ENCODE measurements at places on chromosomes 11 and 22. TPM values are rescaled to one million over a fixed set of nuclear protein-coding genes. Genes with fewer than 3 reads are reported as not detected.

- DNase-seq, result no peak
These were observed 66.8 kb downstream of the THAP12 start for GRCh38 chr11:76313913-76314740.

DNA sequence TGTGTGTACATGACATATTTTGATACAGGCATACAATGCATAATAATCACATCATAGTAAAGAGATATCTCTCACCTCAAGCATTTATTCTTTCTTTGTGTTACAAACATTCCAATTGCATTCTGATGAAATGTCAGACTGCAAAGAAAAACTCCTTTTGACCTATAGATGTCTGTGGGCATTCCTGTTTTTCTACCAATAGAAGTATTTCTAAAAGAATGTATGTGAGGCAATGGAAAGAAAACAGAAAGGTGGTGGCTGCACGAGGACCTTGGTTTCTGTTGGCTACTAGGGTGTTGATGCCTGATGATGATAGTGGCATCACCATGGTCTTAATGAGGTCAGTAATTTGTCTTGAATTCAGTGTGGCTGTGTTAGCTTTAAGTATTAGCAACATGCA, 137.0 kb upstream of the ANO3 start:
- no peak for DNase-seq

GRCh38 chr11:102879801-102880200, 5.0 kb upstream of the MMP12 start:
- no peak for DNase-seq

- DNase-seq, result peak; percentile 84
These were observed 15.0 kb upstream of the BIRC3 start for GRCh38 chr11:102302241-102302640.

DNA sequence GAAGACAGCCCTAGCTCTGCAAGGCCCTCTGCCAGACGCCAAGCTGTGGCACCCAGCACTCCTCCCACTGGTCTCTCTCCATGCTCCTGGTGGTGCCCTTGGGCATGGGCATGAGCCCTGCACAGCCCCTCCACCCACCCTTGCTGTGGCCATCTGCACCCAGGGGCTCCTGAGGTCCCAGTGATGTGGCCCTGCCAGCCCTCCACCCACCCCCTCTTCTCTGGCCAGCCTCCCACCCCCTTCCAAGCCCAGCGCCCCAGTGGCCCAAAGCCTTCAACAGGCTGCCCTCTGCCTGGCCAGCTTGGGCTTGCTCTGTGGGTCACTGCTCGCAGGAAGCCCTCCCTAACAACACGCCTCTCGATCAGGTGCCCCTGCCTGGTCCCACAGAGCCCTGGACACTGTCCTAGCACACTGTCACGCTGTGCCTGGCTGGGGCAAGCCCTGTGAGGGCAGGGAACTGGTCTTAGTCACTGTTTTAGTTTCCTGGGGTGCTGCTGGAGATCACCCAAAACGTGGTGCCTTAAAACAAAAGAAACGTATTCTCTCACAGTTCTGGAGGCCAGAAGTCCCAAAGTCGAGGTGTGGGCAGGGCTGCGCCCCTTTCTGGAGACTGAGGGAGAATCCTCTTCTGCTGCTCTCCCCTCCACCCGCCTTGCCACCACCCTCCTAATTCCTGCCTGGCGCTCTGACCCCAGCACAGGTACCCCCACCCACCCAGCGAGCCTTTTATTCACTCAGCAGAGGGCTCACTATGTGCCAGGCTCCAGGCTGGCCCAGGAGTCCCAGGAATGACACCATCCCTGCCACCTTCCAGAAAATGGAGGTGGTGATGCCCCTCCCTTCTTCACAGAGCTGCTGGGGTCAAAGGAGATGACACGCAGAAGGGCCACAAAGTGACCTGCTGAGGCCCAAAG, 14.7 kb downstream of the SULT4A1 start:
- DNase-seq, result no peak

- DNase-seq, result no peak
These were observed 181.4 kb downstream of the KIRREL3 start for GRCh38 chr11:126819194-126819593.

- DNase-seq, result no peak
These were observed 21.8 kb downstream of the OR5AN1 start for GRCh38 chr11:59380263-59381059.

DNA sequence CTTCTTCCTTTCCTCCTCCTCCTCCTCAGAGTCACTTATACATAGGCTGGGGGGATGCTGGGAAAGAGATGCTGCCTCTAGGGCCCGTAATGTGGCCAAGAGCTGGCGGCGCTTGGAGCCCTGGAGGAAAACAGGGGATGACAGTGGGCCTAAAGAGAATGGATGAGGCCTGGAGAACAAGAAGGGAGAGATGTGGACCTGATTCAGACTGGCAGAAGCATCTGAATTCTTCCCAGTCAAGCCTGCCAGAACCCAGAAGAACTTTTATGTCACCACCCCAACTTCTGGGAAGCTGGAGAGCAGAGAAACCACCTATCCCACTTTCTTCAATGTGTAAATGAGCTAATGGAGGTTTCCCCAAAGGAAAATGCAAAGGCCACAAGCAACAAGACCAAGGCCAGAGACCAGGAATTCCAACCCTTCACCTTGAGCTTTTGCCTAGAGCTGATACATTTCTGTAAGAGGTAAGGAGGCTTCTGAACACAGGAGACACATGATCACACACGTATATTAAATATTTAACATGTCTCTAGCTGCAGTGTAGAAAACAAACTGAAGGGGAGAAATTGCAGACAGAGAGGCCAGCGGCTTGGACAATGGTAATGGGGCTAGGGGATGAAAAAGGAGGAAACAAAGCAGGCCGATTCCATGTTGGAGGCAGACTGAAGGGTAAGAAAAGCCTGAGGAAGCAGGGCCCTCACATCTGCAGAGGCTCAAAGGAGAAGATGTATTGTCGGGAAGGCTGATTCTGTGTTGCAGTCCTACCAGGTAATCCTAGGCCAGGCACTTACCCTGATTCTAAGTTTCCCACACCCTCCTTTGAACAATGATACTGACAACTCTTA, 1.1 kb downstream of the RRP8 start:
- no peak for DNase-seq

DNA sequence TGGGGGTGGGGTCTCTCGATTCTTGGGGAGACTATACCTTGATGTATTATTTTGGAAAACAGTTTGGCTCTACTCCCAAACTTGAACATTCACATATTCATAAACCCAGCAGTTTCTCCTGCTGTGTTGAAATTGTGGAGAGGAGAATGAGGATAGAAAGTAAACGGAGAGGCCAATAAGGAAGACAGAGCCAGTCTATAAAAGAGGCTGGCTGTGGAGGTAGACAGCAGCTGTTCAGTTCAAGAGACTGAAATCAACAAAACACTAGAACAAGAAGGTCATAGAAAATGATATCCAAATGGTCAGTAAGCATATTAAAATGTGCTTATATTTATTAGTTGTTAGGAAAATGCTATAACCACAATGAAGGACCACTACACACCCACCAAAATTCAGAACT, 1.9 kb upstream of the MOGAT2 start:
- no peak for DNase-seq

- DNase-seq, result no peak
These were observed 52.5 kb downstream of the BTG4 start for GRCh38 chr11:111459506-111460270.

DNA sequence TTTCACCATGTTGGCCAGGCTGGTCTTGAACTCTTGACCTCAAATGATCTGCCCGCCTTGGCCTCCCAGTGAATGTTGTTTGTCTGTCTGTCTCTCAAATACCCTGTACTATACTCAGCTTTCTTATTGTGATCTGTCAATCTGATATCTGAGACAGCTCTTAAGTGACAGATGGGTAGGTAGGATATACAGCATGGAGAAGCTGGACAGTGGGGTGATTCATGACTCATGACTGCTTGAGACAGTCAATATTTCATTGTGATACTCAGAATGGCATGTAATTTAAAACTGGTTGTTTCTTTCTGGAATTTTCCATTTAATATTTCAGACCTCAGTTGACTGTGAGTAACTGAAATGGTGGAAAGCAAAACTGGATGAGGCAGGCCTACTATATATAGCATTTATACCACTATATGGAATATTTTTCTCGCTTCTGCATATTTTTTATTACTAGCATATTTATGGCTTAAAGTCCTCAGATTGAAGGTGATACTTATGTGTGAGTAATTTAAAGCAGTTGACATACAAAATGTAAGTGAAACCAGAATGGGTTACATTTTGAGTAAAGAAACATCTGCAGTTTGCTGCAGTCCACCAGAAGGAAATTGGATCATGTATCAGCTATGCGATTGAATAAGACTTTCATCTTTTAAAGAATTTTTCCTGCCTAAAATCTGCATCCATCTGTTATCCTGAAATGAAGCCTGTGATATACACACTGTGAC, 22.3 kb downstream of the ARHGAP42 start:
- peak; percentile 43 for DNase-seq

- no peak for DNase-seq
These were observed 9.6 kb upstream of the BIRC3 start for GRCh38 chr11:102307727-102308038.

DNA sequence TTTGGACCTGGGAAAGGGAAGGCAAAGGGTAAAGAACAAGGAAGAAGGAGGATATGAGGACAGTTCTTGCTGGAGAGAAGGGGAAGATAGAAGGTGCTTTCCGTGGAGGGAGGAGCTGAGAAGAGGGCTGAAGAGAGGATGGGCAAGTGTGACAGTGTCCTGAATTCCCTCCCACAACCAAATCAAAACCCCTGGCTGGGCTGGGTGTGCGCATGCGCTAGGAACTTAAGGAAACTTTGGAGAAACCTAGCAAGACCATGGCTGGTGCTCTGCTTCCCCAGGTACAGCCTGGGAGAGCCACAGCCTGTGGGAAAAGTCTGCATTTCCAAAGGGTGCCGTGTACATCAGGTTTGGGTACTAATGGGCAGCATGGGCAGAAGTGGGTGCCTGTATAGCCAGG, 29.0 kb upstream of the FJX1 start:
- DNase-seq, result no peak

- no peak for DNase-seq
These were observed 23.0 kb downstream of the PAX6 start for GRCh38 chr11:31788085-31788484.

DNA sequence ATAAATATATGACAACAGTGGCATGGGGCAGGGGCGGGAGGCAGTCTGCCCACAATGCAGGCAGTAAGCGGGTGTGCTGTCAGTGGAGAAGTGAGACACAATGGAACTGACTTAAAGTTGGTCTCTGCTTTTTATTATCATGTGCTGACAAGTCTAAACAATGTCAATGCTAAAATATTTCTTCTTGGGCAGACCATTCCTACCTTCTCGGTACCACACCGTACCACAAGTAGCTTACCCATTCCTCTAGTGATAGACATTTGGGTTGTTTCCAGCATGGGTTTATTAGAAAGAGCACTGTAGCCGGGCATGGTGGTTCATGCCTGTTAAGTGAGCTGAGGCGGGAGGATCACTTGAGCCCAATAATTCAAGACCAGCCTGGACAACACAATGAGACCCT, 2.6 kb upstream of the CHADL start:
- DNase-seq, result no peak

- DNase-seq, result no peak
These were observed 7.1 kb upstream of the ADORA2A start for GRCh38 chr22:24420072-24420976.

DNA sequence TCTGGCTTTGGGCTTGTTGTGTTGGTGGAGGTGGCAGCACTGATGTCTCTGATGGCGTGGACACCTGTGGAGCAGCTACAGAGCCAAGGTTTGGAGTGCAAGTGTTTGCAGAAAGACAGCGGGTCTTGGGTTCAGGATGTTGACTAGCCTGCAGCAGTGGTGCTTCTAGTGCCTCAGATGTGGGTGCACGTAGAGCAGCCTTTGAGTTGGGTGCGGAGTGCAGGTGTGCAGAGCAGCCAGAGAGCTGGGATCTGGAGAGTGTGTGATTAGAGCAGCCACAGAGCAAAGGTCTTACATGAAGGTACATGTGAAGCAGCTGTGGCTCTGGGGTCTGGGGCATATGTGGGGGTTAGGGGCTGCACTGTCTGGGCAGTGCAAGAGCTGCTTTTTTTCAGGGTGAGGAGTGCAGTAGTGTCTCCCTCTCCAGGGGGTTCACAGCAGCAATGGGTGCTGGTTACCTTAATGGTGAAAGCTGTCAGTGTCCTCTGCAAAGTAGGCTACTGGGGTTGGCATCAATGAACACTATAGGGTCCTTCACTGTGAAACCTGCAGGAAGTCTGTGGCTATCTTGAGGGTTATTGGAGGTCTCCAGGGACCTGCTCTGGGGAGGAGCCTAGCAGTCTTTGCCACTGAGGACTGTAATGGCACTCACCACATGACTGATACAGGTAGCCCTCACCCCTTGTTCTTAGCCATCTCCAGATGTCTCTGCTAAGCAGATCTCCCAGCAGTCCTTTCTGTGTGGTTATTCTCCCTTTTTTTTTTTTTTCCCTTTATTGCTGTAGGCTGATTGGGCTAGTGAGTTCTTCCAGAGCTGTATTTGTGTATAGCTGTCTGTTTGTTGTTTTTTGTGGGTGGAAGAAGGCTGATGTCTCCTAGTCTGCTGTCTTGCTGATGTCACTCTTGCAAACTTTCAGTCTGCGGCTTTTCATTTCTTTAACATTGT, 14.3 kb downstream of the BIRC2 start:
- no peak for DNase-seq

GRCh38 chr11:6438979-6439571, 1.7 kb downstream of the HPX start:
- peak; percentile 52 for DNase-seq

- DNase-seq, result no peak
These were observed 188.6 kb downstream of the SWAP70 start for GRCh38 chr11:9852465-9852864.

DNA sequence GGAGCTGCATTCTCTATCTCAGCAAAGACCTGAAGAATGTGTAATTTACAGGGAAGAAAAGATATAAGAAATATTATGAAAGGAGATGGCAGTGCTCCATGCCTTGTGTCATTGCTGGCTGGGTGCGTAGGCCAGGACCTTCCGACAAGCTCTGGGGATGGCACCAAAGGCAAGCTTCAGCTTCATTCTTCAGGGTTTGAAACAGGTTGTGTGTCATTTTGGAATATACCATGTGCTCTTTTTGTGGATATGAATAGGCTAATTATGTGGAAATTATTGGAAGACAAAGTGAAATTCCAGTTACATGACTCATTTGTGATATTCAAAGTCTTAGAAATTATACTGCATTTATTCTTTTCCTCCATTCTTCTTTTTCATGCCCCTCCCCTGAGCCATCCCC, 5.7 kb upstream of the KIRREL3 start:
- DNase-seq, result no peak

DNA sequence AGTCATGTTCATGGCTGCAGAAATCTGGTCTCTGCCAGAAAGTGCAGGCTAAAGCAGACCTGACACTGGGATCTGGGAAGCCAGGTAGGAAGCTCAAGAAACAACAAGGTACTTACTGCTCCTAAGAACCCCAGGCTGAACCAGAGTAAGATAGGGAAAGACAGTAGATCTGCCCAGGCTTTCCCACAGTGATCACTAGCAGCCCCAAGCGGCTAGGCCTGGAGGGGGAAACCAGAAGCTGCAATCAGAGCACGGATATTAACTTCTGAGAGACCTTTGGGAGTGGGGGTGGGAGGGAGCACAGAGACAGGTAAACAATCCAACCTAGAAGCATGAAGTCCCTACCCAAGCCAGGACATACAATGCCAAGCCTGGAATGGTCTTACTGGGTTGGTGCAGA, 135.2 kb upstream of the C11orf58 start:
- no peak for DNase-seq

The RBM4B gene
- 21.2 TPM for total RNA-seq

The OR5T3 gene
- total RNA-seq, result not detected

The SUSD2 gene
- total RNA-seq, result 0.13 TPM

The C11orf52 gene
- 1.7 TPM for total RNA-seq

The TLCD5 gene
- 24.2 TPM for total RNA-seq

The FAM89B gene
- 116 TPM for total RNA-seq

The AGBL2 gene
- total RNA-seq, result 0.67 TPM

The TESMIN gene
- not detected for total RNA-seq

The BACE1 gene
- total RNA-seq, result 23.5 TPM

The FXYD2 gene
- total RNA-seq, result not detected

The DEPDC7 gene
- total RNA-seq, result 21.1 TPM

The OR8U1 gene
- not detected for total RNA-seq

Data from myocyte (in vitro differentiated cells).